ENCODE measurements at places on chromosomes 1 and 21. TPM values are rescaled to one million over a fixed set of nuclear protein-coding genes. Genes with fewer than 3 reads are reported as not detected.

BRDT gene
- not detected for total RNA-seq

IGSF3 gene
- 2.2 TPM for total RNA-seq

SCYL3 gene
- 11.9 TPM for total RNA-seq

DDI2 gene
- 53.0 TPM for total RNA-seq

ST6GALNAC3 gene
- total RNA-seq: not detected

TRIM17 gene
- total RNA-seq: 2.8 TPM

NEXN gene
- total RNA-seq: 0.64 TPM

PYHIN1 gene
- 11.3 TPM for total RNA-seq

ZNF593OS gene
- total RNA-seq: not detected

GJA4 gene
- total RNA-seq: not detected

ST6GALNAC5 gene
- total RNA-seq: not detected

RGS7 gene
- total RNA-seq: not detected

MPC2 gene
- 32.2 TPM for total RNA-seq

RAP1GAP gene
- 0.42 TPM for total RNA-seq

ELF3 gene
- total RNA-seq: 0.14 TPM

SPRR1A gene
- not detected for total RNA-seq

TMEM240 gene
- total RNA-seq: 0.52 TPM

ADAMTS5 gene
- not detected for total RNA-seq

KCNJ6 gene
- total RNA-seq: not detected

SV2A gene
- 18.0 TPM for total RNA-seq

NBPF10 gene
- total RNA-seq: 3.2 TPM

NES gene
- total RNA-seq: 0.05 TPM

LCE6A gene
- not detected for total RNA-seq

RNU1-1 gene
- 2,189 TPM for total RNA-seq

OR2T2 gene
- total RNA-seq: not detected

MROH9 gene
- not detected for total RNA-seq

SAMD11 gene
- not detected for total RNA-seq

KLF17 gene
- total RNA-seq: not detected

OR10Z1 gene
- total RNA-seq: not detected

SNX7 gene
- total RNA-seq: not detected

C1orf94 gene
- total RNA-seq: not detected
